Ureter (tissue), 1 donor: ENCODE measurements at places on chromosomes 12 and 14. TPM values are rescaled to one million over a fixed set of nuclear protein-coding genes. Genes with fewer than 3 reads are reported as not detected.

GRCh38 chr12:81174664-81175063 is 96.8 kb downstream of the ACSS3 start:
- no peak for DNase-seq

DNA sequence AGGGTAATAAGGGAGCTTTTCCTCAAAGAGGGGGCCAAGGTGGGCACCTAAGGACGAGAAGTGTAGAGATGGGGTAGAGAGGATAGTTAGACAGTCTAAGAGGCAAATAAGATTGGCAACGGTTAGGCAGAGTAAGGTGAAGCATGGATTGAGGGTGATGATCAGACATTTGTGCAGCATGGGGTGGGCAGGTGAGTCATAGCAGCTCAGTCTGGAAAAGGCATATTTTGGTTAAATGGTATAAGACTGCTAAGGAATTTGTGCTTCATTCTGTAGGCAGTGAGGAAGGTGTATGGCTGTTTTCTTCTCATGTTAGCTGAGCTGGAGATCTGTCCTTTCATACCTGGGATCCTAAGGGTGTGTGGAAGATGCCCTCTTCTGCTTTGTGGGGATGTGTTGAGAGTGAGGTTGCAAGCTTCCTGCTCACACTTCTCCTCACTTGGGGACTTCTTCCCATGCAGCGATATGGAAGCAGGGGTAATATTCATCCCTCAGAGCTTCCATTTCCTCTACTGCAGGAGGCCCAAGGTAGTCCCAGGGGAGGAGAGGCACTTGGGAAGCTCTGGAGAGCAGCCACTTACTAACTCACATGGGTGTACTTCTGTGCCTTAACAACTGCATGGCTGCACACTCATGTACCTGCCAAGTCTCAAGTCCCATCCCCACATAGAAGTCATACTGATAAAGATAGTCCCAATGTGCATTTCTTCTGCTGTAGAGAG is 28.9 kb downstream of the GSG1 start:
- DNase-seq = no peak

Gene TBC1D30
- 24.2 TPM for total RNA-seq

GRCh38 chr14:99212646-99213045 is 59.4 kb downstream of the BCL11B start:
- DNase-seq = no peak

- DNase-seq = no peak
These were observed 56.3 kb downstream of the SLC6A15 start for GRCh38 chr12:84856156-84856900.

GRCh38 chr14:85711620-85712019 is 181.7 kb downstream of the FLRT2 start:
- DNase-seq = no peak

GRCh38 chr14:101132588-101132987 is 229.1 kb upstream of the RTL1 start:
- no peak for DNase-seq

GRCh38 chr12:121819212-121819949 is 15.6 kb downstream of the SETD1B start:
- no peak for DNase-seq

Gene BEST3
- total RNA-seq = not detected

Gene PCK2
- 116 TPM for total RNA-seq

GRCh38 chr14:96956464-96957239 is 159.5 kb downstream of the VRK1 start:
- no peak for DNase-seq

Gene KCNA5
- 0.13 TPM for total RNA-seq

Gene IL26
- not detected for total RNA-seq

Gene RTL1
- total RNA-seq = not detected

GRCh38 chr12:10191865-10192264 is 13.0 kb downstream of the TMEM52B start:
- DNase-seq = no peak

GRCh38 chr12:7642876-7643309 is 22.8 kb downstream of the APOBEC1 start:
- no peak for DNase-seq

DNA sequence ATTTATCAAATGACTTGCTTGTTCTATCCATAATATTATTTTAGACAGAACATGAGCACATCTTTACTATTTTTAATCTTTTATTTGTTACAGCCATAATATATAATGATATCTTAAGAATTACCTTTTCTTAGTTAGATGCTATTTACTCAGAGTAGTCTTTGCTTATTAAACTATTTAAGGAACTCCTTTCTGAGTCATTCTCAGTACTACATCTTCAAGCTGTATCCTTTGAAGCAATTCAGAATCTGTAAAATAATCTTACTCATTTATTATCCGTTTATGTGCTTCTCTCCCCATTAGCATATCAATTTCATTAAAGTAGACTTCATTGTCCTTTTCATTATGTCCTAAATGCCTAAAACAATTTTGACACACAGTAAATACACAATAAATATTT is 240.4 kb upstream of the FAR2 start:
- DNase-seq = no peak

Gene SERPINA10
- not detected for total RNA-seq

Gene CPM
- total RNA-seq = 35.4 TPM

DNA sequence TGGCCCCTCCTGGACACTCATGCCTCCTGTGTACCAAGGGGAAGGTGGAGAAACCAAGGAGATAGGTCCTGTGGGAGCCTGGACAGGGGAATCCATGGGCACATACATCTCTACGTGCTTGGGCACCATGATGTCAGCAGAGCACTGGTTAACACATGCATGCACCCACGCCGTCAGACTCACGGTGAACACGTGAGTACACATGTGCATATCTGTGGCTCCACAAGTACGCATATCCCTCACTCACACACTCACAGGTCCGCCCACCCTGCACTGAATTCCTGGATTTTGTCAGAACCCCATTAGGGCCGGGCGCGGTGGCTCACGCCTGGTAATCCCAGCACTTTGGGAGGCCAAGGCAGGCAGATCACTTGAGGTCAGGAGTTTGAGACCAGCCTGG is 29.1 kb upstream of the COX6A1 start:
- no peak for DNase-seq

GRCh38 chr12:77594366-77594765 is 236.3 kb upstream of the NAV3 start:
- DNase-seq = no peak

Gene PPP1R36
- 4.6 TPM for total RNA-seq

Gene NAV3
- 43.1 TPM for total RNA-seq

Gene BEGAIN
- 4.2 TPM for total RNA-seq

Gene SIRT4
- not detected for total RNA-seq

GRCh38 chr12:27064397-27065342 is 17.7 kb downstream of the C12orf71 start:
- no peak for DNase-seq

- DNase-seq = no peak
These were observed 114.3 kb downstream of the SLC15A5 start for GRCh38 chr12:16163146-16163545.

DNA sequence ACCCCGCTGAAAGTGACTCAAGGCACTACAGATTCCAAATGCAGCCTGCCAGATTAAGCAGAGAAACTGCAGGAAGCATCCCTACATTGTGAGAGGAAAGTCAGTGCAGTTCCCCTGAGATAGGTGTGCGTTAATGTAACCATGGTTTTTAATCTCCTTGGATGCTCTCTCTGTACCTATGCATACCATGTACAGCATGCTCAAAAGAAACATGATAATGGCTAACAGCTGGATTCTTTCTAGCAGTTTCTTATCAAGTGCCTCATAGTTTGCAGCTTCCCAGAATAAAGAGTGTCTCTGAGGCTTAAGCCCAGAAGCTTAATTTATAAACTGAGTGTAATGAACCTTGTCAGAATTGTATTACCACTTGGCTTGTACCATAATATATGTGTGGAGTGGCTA is 17.1 kb upstream of the MDM1 start:
- DNase-seq = no peak

DNA sequence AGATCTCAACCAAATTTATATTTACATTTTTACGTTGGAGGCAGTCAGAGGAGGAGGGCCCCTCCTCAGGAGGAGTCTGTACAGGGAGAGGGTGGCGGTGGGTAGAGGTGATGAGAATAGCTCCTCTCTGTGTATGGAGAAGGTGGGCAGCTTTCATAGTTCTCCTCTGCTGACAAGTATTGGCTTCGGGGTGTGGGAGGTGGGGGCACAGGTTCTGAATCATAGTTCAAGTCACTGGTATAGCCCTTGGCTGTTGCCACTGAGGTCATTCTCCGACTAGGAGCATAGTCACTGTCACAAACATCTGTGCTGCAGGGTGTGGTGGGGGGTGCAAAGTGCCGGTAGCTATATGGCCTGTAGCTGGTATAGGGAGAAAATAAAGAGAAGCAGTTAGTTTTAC is 50.3 kb downstream of the BCL2L14 start:
- DNase-seq = no peak

DNA sequence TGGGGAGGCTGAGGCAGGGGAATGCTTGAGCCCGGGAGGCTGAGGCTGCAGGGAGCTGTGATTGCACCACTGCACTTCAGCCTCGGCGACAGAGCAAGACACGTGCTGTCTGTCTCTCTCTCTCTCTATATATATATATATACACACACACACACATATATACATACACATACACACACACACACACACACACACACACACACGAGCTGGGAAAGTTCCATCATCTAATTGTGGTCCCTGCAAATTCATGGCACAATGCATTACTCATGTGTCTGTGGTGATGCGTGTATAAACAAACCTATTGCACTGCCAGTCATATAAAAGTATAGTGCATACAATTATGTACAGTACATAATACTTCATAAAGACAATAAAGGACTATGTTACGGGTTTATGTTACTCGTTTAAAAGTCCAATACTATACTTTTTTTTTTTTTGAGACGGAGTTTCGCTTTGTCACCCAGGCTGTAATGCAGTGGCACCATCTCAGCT is 36.6 kb downstream of the WDR89 start:
- DNase-seq = no peak

Gene RPL41
- total RNA-seq = 5,339 TPM

GRCh38 chr12:2117541-2117940 is 64.8 kb downstream of the CACNA1C start:
- DNase-seq = no peak

GRCh38 chr12:98606359-98606988 is 13.0 kb downstream of the SLC25A3 start:
- no peak for DNase-seq

- no peak for DNase-seq
These were observed 95.0 kb downstream of the FBXL14 start for GRCh38 chr12:1499351-1499750.

Gene TSHR
- total RNA-seq = not detected

DNA sequence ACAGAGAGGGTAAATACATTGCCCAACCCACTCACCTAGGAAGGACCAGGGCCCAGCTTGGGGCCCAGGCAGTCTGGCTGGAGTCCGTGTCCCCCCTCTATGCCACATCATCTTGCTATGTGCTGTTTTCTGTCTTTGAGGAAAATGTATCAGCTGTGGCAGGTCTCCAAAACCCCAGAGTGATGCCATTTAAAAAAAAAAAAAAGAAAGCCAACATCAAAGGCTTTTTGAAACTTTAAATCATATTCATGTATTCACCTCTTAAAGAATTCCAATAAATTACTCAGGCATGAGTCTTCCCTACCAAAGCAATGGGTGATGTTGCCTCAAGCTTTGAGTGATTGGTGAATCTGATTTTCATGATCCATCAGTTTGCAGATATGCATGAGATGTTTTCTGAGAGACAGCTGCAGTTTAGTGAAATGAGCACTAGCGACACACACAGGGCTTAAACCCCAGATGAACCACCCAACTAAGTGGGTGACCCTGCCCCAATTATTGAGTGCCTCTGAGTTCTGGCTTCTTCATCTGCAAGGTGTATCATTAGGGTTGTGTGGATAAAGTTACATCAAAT is 6.1 kb downstream of the KRT81 start:
- DNase-seq = peak; percentile 12

- DNase-seq = no peak
These were observed 47.5 kb downstream of the PPFIBP1 start for GRCh38 chr12:27571463-27571862.

- no peak for DNase-seq
These were observed 387.5 kb downstream of the TMEM121 start for GRCh38 chr14:105913861-105914260.

Gene NACA
- total RNA-seq = 1,021 TPM
